ENCODE measurements at places on chromosomes 5 and 9.

GRCh38 chr5:19885040-19885824 is 102.8 kb downstream of the CDH18 start:
- no peak for DNase-seq

DNA sequence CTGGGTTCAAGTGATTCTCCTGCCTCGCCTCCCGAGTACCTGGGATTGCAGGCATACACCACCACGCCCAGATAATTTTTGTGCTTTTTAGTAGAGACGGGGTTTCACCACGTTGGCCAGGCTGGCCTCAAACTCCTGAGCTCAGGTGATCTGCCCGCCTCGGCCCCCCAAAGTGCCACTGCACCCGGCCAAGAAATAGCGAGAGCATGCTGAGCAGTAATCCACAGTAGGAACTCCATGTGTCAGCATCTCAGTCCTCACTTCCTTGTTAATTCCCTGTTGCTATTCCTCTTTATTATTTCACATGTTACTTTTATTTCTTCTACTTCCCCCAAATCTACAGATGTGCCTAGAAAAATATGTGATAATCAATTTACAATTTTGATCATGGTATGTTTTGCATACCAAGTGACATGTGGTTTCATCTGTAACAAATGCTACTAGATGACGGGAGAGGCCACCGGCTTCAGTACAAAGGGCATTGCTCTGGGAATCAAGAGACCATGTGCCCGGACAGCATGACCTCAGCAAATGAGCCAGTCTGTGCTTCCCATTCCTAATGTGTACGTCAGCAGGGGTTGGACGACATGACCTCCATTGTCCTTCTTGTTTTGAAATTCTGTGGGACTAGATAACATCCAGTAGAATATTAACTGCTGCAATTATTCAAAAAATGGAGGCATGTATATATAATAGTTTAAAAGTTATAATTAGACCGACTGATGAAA is 61.6 kb downstream of the FNBP1 start:
- DNase-seq, result no peak

DNA sequence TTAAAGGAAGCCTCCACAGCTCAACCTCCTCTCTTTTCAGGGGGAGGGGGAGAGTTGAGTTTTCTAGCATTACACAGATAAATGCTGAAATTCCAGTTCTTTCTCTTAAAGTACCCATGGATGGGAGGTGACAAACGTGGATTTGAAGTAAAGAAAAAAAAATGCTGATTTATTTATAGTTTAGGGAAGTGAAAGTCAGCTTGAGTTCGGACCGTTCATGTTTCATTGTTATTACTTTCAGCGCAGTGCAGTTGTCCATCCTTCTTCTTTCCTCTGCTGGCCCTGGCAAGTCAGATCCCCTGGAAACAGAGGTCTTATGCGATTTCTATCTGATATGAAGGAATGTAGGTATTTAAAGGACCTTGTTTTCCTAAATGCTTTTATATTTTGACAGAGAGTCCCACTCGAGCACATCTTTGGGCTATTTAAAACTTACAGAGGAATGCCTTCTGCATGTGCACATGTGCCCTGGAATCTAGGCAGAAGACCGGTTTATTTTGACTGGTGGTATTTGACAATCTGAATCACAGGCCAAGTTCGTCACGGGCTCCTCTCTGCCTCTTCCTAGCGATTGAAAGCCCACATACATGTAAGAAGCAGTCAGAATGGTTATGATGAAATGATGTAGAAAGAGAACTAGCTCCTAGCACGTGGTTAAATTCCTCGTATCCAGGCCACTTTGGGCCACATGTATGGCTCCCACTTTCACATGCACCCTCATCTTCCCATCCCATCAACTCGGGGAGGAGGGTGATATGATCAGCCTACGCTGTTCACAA is 385.2 kb upstream of the KLF4 start:
- DNase-seq, result no peak

GRCh38 chr5:169213479-169213878 is 87.5 kb downstream of the SLIT3 start:
- no peak for DNase-seq

DNA sequence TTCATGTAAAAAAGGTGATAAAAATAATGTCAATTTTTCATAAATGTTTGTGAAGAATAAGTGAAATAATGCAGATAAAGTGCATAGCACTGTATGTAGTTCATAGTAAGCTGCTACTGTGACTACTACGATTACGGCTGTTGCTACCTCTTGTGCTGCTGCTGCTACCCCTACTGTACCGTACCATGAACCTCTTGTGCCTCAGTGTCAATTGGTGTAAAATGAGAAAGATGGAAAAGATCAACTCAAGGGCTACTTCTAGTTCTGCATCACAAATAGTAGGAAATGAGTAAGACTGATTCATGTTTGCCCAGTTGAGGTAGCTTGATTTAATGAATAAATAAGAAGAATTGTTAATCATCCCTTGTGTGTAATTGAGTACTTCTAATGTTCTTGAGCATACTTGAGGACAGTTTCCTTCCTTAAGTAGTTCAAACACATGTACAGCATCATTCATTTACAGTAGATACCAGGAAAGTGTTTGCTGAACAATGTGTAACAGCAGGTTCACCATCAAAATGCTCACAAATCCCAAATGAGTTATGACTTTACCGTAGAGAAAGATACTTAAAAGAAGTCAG is 200.0 kb upstream of the ATP10B start:
- no peak for DNase-seq

- DNase-seq, result no peak
Measured at GRCh38 chr9:135802876-135803419, 101.0 kb downstream of the KCNT1 start.

DNA sequence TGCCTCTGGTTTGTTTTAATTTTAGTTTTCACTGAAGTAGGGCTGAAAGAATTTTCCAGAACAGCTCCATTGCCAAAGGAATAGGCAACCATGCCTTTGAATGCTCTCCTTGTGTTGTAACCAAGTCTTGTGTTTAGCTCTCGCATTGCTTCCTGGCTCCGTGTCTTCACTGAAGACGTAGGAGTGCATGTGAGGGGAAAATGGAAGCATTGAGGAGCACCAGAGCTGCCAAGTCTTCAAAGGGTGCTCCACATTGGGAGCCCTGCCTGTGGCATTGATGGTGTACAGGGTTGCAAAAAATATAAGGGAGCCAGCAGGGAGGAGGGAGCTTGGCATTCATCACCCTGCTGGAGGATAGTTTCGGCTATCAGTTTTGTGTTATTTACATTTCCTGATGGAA is 86.6 kb downstream of the NTRK2 start:
- no peak for DNase-seq

GRCh38 chr5:53172630-53173029 is 63.1 kb upstream of the MOCS2 start:
- DNase-seq, result no peak

DNA sequence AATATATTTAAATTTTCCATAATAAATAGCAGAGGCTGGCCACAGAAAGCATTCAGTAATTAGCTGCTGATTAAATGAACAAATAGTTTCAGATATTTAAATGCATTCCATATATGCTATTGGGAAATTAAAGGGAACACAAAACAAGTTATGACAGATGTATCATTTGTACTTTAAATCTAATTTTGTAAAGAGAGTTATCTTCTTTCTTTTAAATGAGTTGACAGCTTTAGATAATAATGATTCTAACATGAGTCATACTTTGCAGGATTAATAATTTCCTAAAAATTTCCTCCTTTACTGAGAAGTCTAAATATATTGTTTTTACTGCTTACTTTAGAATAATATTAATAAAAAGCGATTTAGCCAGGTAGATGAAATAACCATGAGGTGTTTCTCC is 320.1 kb downstream of the ADAMTS6 start:
- DNase-seq, result no peak

DNA sequence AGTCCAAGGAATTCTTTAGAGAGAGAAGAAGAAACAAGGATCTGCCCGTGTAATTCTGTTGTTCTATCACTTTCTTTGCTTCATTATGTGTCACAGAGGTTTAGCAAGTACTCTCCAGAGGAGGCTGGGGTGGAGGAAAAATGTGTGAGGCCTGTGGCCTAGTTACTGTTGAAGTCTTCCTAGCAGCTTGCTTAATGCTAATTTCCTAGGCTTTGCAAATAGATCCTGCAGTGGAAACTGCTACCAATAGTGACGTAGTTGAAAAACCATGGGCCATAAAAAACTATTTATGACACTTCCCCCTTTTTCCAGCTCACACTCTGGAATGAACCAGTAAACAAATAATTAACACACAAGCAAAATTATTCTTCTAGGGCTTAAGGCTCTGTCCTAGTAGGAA is 27.0 kb upstream of the C9orf72 start:
- DNase-seq, result no peak

DNA sequence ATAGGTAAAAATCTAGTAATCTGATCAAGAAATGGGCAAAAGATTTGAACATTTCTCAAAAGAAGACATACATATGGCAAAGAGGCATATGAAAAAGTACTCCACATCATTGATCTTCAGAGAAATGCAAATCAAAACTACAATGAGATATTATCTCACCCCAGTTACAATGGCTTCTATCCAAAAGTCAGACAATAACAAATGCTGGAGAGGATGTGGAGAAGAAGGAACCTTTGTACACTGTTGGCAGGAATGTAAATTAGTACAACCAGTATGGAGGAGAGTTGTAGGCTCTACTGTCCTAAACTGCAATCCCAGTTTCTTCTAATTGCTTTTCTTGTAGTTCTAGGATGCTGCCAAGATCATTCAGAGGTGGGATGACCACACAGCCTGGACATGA is 193.5 kb upstream of the RFX3 start:
- no peak for DNase-seq

DNA sequence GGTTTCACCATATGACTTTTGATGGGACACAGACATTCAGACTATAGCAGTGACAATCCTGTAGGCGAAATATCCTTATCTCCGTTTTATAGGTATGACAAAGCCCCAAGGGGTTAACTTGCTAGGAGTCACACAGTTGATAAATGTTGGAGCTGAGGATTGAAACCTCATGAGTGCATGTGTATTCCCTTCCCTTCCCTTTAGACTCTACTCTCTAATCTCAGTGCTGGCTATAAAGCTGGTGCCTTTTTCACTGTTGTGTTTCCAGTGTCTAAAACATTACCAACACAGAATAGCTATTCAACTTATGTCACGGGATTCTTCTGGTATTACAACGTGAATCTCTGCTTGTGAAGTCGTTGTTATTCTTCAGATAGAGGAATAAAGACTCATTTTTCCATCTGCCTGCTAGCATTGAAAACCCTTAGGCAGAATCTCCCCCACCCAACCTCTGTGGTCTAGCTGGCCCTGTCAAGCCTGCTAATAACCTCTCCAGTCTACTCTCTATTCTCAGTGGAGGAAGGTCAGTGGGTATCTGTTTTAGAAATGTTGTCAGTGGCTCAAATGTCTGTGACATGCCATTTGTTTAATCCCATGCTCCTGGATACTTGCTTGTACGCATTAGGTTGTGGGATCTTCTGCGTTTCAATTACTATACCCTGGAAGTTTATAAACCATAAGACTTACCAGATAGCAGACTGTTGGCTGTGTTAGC is 121.2 kb downstream of the TLE4 start:
- no peak for DNase-seq

DNA sequence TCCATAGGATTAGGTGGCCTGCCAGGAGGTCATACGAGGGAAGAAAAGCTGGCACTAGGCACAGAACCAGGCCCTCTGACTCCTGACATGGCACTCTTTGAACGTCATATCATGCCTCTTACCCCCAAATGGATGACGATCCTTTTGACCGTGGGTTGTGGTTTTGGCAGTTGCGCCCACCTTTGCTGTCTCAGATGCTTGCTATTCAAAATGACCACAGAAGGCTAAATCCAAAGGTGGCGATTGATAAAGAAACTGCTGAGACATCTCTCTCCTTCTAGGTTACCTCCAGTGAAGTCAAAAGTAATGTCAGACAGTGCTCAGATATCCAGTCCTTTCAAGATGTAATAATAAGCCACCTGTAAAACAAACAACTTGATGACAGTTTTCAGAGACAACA is 385.0 kb downstream of the EFNA5 start:
- DNase-seq, result no peak

- no peak for DNase-seq
Measured at GRCh38 chr9:76810377-76810957, 46.2 kb downstream of the PCA3 start.

DNA sequence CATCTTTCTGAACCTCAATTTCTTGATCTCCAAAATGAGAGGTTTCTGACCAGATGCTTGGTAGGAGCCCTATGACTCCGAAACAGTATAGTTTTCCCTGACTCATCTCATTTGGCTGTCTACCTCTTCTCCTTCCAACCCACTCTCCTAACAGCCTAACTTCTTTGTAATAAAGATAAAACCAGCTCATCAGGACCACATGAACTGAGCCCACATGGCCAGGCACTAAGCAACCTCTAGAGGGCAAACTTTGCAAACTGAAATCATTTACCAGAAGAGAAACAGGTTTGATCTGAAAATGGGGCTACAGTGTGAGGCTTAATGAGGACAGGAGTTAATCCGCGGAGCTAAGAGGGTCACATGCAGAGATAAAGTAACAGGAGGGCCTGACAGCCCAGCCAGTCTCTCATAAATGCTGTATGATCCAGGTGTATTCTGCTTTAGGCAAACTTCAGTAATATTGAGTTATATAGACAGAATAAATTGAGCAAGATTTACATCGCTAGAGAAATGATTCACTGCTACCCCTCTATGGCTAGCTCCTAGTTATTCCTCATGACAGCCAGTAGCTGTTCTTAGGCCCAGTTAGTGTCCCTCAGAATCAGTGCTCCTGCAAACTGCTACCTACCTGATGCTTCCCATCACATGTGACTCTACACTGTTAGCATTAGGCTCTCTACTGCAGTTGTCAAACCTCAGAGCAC is 64.6 kb downstream of the ABCA1 start:
- DNase-seq, result peak; percentile 43

DNA sequence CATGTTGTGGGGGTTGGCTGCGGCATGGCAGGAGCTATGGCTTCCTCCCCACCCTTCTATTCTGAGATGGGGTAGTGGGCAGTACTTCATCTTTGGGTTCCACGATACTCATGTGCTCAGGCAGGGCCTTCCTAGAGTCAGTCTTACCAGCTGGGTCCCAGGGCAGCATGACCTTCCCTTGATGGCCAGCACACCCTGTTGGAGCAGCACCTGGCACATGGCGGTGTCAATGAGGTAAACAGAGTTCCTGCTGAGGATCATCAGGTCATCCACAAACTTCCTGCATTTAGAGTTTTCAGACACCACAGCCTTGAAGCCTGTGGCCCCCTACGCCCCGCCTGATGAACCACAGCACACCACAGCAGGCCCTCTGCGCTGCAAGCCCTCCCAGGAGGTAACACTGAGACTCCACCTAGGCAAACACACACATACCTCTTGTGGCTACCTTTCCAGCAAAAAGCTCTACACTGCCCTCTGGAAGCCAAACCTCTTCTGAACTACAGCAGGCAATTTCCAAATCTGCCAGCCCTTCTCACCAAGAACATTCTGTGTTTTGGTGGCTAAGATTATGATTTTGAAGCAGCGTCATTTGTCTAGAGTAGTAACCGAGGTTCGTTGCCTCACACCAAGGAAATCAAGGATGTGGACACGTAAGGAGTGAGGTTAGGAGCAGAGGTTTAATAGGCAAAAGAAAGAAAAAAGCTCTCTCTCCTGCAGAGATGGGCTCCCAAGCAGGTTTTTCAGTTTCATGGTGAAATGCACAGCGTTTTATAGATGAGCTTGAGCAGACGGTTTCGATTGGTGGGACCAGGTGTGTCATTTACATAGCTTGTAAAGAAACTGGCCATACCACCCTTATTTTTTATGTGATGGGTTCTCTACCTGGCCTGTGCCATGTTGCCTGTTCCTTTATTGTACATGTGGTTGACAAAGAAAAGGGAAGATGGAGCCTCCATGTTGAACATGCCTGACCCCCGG is 20.3 kb upstream of the TMEM174 start:
- DNase-seq, result no peak

- DNase-seq, result no peak
Measured at GRCh38 chr9:18705796-18706392, 231.9 kb downstream of the ADAMTSL1 start.

All from CD4-positive, alpha-beta T cell treated with Interleukin-15 for 1 hour (primary cell).